ENCODE measurements at places on chromosomes 3 and 15.

GRCh38 chr3:24614359-24614758 is 119.7 kb upstream of the THRB start:
- DNase-seq: no peak

DNA sequence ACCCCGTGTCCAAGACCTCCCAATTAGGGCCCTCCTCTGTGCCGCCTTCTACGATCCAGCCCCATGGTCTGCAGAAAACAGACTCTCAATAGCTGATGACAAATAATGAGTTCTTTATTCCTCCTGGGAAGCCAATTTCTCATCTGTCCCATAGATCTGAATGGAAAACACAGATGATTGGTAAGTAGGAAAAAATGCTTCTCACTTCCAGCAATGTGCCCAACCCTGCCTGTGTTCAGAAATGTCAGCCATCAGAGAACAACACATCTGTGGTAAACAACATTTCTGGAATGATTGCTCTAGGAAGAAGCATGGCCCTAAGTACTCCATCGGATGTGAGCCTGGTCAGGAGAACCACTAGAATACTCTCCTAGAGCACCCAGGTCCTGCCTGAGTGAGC is 240.5 kb upstream of the HES1 start:
- no peak for DNase-seq

DNA sequence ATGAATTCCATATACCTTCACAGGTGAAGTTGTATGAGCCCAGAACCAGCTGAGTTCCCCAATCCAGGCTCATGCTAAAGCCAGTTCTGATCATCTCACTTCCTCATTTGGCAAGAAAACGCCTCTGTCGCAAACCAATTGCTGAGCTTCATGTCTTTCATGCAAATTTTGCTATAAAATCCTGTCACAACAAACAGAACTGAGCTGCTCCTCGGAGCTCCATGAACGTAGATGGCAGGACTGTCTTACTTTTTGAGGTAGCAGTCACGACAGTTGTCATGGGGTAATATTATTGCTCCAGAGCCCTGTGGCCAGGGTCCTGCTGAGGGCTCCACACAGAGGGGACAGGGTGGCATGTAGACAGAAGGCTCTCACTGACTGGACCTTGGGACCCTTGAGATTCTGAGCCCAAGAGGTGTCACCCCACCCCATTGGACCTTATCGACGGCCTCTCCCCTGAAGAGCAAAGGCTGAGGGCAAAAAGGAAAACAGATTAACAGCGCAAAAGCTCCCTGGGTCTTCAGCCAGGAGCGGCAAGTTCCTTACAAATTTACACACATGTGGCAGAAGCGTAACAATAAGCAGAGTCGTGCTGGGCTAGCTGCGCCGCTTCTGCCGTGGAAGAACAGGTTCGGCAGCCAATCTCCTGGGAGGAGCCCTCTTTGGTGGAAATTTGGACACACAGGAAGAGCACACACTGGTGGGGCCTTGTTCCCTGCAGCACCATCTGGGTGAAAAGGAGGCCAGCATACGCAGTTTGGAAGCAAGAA is 249.2 kb downstream of the OPA1 start:
- no peak for DNase-seq

DNA sequence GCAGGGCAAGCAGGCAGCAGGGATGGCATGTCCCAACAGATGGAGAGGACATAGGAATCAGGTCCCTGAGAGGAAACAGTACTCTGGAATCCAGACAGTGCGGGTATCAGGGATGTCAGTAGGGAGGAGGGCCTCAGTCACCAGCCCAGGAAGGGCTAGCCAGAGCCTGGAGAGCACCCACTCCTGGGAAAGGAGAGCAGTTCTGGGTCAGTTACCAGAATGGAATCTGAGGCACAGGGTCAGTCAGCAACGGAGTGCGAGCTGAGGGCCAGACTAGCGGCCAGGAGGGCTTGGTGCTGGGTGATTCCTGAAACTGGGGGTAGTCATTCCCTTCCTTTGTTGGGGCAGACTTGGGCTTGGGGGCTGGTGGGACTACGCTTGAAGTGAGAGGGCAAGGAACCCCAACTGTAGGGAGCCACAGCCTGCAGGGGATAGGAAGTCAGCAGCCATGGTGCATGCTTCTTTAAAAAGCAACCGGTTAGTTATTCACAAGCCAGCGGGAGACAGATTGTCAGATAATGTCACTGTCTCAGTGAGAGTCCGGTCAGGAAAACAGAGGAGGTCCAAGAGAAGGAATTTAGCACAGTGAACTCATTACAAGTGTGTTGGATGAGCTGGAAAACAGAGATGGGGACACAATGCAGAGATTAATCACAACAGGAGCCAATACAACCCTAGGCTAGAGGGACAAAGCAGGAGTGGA is 27.9 kb downstream of the PLA1A start:
- no peak for DNase-seq

DNA sequence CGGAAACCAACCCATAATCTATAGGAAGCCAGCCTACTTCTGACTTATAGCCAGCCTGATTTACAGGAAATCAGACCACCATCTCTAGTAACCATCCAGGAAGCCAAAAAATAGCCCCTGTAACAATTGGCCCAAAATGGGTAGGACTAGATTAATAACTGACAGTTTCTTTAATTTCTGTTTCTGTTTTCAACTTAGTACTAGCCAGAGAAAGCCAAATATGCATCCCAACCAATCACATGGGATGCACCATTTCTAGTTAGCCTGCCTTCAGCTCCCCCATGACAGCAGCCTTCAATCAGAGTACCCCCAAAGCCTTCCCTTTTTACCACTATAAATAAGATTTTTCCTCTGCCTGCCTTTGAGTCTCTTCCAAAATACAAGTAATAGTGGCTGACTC is 239.1 kb upstream of the GADL1 start:
- no peak for DNase-seq

DNA sequence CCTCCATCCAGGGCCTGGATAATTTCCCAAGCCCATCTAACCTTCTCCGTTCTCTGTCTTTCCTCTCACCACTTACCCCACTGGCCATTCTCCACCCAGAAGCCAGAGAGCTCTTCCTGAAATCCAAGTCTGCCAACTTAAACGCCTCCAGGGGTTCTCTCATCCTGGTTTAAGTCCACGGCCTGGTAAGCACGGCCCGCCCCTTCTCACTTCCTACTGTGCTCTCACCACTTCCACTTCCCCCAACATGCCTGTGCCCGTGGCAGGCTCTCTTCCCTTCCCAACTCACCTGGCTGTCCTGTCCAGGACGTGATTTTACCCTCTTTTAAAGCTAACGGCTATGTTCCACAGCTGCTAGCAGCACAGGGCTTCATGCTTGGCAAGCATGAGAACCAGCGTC is 1.7 kb upstream of the CX3CR1 start:
- DNase-seq: no peak

GRCh38 chr15:23561914-23562313 is 3.6 kb upstream of the MKRN3 start:
- no peak for DNase-seq

- no peak for DNase-seq
Observed at GRCh38 chr3:42653303-42653559, 266 bp upstream of the ZBTB47 start.

Measured in stimulated activated CD4-positive, alpha-beta T cell treated with anti-CD3 and anti-CD28 coated beads, Interleukin-1b, Interleukin-23, amount 100 ng/mL, for 4 hours (primary cell).